ENCODE measurements at places on chromosomes 11 and 22.

- DNase-seq = no peak
Measured at GRCh38 chr11:133204158-133204557, 328.1 kb downstream of the OPCML start.

DNA sequence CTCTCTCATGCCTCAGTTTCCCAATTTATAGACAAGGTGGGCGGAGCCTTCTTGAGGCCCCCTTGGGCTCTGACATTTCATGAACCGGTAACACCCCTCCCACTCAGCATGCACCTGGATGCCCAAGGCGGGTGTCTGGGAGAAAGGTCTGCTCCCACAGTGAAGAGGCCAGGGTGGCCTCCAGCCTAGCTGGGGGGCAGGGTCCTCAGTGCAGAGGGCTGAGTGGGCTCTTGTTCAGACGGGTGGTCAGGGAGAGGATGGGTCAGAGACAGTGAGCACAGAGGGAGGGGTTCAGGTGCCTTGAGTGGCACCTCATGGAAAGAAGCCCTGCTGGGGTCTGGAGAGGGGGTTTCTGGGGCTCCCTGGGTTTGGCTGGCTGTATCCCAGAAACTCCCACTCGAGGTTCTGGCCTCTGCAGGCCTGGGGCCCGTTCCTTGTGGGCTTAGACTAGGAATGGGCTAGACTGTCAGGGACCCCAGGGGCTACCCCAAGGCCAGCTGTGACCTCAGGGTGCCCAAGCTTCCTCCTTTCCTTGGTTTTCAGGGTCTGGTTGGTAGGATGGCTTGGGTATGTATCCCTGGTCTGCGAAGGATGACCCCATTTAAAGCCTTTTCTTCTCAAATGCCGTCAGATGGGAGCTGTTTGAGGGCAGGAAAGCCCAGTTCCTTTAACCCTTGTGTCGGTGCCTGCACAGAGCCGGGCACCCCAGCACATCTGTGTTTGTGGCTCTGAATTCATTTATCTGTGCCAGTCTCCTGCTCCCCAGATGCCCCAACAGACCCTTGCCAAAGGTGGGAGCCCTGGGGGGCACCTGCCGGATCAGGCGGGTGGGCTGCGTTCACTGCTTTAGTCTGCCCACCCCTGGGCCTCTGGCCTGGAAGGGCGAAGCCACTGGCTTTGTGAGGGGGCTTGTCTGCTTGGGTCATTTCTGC lies 1.2 kb downstream of the SYNGR1 start:
- no peak for DNase-seq

DNA sequence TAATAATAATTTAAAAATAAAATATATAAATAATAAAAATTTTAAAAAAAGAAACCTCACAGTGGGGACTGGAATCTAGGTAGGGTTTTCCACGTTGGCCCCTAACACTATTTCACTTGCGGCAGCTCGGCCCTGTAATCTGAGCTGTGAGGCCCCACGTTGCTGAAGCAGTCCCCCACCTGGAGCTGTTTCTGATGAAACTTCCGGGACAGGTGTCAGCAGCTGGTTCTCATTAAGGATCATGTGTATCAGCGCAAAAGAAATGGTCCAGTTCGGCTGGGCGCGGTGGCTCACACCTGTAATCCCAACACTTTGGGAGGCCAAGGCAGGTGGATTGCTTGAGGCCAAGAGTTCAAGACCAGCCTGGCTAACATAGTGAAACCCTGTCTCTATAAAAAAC lies 17.3 kb downstream of the RHOD start:
- no peak for DNase-seq

DNA sequence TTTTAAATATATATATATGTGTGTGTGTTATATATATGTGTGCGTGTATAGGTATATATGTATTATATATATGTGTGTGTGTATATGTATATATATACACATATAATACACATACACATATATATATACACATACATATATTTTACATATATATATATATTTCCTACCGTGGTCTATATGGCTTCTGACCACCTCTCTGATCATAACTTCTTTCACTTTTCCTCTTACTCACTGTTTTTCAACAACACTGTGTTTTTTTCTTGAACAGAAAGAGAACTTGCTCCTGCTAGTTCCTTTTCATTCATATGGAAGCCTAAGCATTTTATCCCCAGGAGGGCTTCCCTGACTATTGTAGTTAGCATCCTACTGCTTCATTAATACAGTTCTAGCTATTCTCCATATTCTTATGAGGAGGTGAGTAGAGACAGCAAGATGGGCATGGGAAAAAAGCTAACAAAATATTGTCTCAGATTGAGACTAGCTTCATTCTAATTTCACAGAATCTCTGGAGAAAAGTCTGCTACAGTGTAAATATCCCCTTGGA lies 38.5 kb upstream of the CTSC start:
- DNase-seq = no peak

- no peak for DNase-seq
Measured at GRCh38 chr22:49423125-49423650, 404.5 kb downstream of the BRD1 start.

DNA sequence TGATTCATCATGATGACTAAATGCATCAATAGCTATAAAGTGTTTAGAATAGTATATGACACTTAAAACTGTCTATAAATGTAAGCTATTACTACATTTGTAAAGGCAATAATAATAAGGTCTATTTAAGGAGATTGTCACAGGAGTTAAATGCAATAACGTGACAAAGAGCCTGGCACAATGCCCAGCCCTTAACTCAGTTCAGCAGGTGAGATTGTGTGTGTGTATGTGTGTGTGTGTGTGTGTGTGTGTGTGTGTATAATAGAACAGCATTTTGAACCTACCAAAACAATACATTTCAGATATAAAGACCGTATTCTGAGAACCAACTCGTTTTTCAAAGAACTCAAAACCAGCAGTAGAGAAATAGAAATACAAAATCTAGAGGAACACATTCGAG lies 177.5 kb downstream of the MYO18B start:
- DNase-seq = no peak

- DNase-seq = no peak
Measured at GRCh38 chr22:45329530-45329936, 19.8 kb downstream of the FAM118A start.

DNA sequence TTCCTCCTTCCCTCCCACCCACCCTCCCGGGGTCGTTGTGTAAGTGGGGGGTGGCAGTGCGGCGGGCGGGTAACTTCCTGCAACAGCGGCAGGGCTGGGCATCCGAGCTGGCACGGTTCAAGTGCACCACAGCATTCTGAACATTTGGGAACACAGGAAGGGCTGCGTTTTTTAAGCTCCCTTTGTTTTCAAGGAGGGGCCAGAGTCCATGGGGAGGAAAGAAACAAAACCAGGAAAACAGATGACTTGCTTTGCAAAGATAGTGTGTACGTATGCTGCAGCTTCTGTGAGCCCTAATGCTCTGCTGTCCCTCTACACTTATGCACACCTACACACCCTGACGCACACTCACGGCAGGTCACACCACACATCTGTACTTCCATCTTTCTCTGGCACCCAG lies 152.5 kb downstream of the FBXO7 start:
- DNase-seq = no peak

DNA sequence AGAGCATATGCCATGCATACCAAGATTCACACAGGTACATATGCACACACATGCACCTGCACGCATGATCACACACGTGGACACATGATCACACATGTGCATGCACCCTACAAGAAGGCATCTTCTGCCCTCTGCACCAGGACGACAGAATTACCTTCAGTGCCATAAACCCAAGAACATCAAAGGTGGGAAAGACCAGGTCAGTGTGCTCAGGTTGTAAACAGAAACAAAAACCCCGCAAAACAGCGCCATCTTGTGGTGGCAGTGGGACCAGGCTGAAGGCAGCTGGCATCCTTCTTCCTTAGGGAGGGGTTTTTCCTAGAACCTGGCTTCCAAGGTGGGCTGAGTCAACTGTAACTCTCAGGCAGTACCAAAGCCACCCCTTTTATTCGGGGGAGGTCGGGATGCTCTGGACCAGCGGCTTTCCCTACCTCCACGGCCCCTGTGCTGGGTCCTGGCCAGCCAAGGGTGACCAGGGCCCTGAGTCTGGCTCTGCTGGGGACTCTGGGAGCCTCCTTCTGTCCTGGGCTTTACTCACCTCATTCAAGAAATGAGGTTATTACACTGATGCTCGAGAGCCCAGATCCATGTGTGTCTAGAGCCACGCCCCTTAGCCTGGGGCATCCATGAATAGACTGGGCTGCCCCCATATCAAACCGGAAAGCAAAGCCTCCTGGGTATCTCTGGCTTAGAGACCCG lies 69.4 kb upstream of the FGF3 start:
- DNase-seq = peak; percentile 58

DNA sequence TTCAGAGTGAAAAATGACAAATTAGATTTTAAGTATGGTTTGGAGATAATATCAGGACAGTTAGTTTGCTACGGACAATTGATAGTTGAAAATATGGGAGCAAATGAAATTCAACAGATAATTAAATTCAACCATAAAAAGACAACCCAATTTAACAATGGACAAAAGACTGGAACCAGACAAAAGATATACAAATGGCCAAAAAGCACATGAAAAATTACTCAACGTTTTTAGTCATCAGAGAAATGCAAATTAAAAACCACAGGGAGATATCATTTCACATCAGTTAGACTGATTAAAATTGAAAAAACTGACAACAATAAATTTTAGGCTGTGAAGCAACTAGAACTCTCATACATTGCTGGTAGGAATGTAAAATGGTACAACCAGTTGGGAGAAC lies 27.2 kb downstream of the SIK2 start:
- no peak for DNase-seq

DNA sequence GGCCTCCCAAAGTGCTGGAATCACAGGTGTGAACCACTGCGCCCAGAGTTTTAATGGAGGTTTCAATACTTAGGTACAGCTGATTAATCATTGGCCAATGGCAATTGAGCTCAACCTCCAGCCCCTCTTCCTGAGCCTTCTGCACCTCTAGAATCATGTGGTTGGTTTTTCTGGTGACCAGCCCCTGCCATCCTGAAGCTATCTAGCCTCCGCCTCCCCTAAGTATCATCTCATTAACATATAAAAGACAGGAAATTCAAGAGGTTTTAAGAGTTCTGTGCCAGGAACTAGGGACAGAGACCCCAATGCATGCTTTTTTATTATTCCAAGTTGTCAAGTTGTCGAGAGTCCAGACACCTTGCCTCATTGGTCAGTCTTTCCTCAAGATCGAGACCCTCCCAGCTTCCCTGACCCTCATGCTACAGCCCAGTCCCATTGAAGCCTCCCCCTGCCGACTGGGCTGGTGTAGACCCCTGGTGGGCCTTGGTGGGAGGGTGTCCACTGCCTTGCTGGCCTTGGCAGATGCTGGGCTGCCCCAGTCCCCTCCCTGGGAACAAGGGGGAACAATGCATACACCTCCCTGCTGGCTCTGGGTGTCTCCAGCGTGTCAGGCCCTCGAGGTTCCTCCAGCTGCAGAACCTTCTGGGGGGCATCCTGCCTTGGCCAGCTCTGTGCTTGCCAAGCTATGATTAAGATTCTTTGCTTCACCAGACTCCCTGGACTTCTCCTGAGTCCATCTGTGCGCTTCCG lies 148.0 kb downstream of the CTTN start:
- no peak for DNase-seq

- no peak for DNase-seq
Measured at GRCh38 chr11:131802440-131803115, 432.2 kb downstream of the NTM start.

- no peak for DNase-seq
Measured at GRCh38 chr22:32665676-32666075, 135.8 kb upstream of the TIMP3 start.

- no peak for DNase-seq
Measured at GRCh38 chr11:129888451-129888850, 6.9 kb downstream of the NFRKB start.

GRCh38 chr11:92540096-92540495 lies 315.5 kb downstream of the FAT3 start:
- no peak for DNase-seq

DNA sequence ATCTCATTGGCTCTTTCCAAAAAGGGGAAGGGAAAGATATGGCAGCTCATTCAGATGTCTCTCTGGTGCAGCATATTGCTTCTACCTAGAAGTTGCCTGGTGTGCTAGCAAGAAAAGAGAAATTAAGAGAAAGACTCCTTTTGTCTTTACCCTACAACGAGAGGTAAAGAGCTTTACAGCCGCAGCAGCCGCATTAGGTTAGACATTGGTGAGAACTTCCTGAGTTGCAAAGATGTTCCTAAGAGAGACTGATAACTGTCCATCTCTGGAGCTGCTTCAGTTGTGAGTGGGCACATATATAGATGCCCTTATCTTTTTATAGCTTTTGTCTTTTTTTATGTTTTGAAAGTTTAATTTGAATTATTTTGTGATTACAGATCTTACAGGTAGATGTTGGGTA lies 80.8 kb upstream of the NNMT start:
- DNase-seq = no peak

DNA sequence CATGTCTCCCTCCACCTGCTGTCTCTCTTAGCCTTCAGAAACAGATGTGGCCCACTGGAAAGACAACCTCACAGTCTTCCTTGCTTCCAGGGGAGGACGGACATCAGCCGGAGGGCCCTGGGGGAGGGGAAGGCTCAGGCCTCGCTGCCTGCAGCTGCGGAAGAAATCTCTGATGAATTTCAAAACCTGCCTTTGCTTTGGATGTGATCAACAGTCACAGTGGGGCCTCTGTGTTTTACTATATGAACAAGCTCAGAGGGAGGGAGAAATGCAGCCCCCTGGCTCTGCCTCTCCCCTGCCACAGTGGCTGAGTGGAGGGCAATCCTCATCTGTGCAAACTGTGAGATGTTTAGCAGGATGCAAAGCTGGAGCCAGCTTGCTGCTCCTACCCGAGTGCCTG lies 282.8 kb downstream of the NTM start:
- no peak for DNase-seq

Data from activated CD4-positive, alpha-beta T cell treated with anti-CD3 and anti-CD28 coated beads for 24 hours (primary cell).